ENCODE measurements at places on chromosomes 13 and 19.

GRCh38 chr19:18499055-18499775 is 22.7 kb downstream of the ELL start:
- no peak for DNase-seq

GRCh38 chr19:38196245-38196837 is 27.7 kb downstream of the DPF1 start:
- no peak for DNase-seq

GRCh38 chr13:94825507-94825906 is 113.2 kb upstream of the SOX21 start:
- peak; percentile 64 for DNase-seq

- no peak for DNase-seq
These were observed 56.0 kb downstream of the IFT88 start for GRCh38 chr13:20623000-20623399.

DNA sequence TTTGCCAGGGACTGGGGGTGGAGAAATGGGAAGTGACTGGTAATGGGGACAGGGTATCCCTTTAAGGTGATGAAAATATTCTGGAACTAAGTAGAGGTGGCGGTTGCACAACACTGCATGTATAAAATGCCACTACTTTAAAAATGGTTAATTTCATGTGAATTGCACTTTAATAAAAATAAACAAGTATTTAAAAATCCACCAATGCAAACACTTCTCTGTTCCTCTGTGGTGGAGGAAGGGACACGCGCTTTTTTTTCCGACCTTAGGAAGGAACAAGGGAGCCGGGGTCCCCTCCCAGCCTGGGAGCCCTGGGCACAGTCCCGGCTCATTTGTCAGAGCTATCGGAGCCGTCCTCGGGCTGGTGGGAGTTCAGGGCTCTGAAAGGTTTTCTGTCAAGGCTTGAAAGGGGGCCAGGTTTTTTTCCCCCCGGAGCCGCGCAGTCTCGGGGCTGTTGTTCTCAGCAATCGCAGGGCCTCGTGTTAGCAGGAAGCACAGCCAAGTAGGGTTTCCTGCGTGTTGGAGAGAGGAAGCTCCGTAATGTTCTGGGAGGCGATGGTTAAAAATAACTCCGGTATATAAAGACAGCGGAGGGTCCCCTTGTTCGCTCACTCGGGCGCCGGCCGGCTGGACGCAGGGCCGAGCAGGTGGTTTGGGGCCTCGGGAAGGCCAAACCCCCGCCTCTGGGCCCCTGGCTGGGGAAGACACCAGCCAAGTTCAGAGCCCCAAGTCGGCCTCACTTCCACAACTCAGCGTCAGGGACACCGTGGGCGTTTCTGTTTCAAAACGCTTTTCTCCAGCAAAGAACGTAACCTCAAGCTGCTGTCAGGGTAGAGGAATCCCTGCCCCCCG is 41.2 kb upstream of the KLF2 start:
- peak; percentile 87 for DNase-seq

DNA sequence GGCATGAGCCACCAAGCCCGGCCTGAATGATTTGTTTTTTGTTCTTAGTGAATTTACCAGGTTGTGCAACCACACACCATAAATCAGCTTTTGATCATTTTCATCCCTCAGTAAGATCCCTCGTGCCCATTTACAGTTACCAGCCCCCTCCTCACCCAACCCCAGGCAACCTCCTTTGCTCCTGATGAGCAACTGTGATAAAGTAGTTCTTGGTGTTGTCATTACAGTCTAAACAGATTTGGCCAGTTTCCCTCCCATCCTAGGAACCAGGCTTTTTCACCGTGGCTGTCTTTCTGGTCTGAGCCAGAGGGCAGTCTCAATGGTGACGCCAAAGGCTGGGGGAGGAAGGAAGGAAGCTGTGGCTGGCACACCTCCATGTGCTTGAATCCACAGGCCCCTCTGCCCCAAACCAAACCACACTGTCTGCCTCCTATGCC is 61.2 kb upstream of the WDFY2 start:
- DNase-seq, result no peak

GRCh38 chr13:30313311-30313710 is 6.0 kb upstream of the KATNAL1 start:
- no peak for DNase-seq

DNA sequence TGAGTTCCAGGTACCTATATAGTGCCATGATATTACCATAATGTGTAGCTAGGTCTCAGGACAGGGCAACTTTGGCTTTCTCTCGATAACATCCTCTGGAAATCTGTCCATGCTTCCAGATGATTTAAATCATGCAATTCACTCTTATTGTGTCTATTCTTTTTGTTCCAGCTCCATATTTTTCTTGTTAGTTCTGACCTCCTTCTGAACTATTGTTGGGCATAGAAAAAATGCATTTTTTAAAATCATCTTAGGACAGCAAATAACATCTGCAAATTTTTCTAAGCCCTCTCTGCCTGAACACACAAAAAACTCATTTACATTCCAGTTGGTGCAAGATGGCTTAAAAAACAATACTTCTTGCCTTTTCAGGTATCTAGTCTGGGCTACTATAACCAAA is 1561.0 kb upstream of the MIR17HG start:
- no peak for DNase-seq

GRCh38 chr19:1354970-1355567 is 28.6 kb upstream of the NDUFS7 start:
- DNase-seq, result no peak

DNA sequence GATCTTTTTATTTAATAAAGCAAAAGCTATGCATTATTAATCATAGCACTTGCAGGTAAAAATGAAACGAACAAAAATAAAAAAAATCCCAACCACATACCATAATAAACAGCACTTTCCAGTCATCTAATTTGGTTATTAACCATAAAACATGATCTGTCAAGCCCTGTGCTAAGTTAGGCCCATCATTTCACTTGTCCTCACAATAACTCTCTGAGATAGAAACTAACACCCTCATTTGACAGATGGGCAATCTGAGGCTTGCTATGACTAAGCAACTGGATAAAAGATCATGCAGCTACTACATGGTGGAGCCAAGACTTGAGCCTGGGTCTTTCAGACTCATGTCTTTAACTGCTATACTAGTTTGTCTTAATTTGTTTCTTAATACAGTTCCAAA is 21.8 kb downstream of the PROSER1 start:
- no peak for DNase-seq

- peak; percentile 89 for DNase-seq
These were observed at the start of gene GMIP for GRCh38 chr19:19643158-19644053. Gene GMIP, minus strand, starts transcription at chr19:19643657. Its CDS starts 128 bp downstream, at chr19:19643529.

DNA sequence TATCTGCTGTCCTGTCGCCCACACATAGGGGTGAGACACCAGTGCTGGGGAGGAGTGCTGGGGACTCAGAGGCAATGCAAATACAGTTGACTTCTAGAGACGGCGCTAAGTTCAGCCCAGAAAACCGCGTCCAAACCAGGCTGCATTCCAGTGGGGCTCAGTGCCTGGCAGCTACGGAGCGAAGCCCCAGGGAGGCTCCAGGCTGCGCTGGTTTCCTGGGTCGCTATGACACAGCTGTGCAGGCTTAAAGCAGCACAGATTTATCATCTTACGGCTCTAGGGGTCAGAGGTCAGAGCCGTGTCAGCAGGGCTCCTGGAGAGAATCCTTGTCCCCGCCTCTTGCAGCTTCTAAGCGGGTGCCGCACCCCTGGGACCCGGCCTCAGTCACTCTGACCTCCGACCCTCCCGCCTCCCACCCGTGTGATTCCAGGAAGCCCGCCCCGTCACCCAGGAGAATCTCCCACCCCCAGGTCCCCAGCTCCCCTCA is 61.6 kb downstream of the ANKRD10 start:
- no peak for DNase-seq

- no peak for DNase-seq
These were observed 341.4 kb downstream of the PCDH9 start for GRCh38 chr13:66888698-66889097.

DNA sequence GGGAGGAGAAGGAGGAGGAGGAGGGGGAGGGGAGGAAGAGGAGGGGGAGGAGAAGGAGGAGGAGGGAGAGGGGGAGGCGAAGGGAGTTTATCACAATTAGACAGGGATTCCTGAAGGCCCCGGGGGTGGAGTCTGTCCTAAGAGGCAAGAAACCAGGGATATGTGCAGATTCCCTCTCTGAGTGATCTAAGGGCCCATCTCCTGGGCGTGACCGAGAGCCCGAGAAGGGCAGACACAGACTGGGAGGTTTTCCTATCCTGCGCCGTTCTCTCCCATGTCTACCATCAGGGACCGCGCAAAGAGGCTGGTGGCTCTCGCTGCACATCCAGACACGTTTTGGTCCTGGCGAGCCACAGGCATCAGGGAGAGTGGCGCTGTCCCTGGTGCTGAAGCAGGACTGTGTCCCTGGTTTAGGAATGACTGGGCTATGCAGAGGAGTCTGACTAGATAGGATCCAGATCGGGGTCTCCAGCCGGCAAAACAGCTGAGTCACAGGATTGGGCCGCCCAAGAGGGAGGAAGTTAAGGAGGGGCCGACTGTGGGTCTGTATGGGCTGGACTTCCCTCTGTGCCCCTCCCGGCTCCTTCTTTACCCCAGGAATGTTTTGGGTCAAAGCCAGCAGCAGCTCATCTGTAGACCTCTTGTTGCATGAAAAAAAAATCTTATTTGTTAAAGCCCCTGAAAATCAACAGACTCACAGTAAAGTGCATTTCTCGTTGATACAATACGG is 17.9 kb upstream of the ZNF175 start:
- peak; percentile 85 for DNase-seq

DNA sequence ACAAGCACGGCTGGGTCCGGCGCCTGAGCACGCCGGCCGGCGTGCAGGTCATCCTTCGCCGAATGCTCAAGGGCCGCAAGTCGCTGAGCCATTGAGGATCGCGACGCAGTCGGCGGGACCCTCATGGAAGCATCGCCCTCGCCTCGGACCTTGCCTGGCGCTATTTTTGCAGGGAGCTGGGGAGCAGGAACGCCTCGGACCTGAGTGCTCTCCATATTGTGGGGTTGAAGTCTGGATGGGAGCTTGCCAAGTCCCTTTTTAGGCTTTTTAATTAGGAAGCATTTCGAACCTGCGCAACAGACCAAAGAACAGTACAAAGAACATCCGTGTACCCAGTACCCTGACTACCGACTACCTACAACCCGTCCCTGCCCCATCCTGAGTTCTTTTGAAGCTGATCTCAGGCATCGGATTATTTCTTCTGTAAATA is 628 bp downstream of the MRPL34 start:
- no peak for DNase-seq

DNA sequence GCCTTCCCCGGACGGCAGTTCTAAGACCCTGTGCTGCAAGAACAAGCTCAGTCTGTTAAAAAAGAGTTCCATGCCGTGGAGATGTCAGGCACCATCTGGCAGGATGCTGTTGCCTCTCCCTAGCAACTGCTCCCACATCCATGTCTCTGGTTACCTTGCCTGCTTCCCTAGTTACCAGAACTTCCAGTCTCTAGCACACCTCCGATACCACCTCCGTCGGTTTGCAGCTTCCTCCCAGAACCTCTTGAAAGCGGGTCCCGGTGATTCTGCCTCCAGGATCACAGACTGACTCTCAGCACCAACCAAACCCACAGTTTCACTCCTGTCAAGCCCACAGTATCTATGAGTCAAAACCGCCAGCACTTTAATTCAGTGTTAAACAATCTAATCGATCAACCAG is 55.4 kb downstream of the KCTD12 start:
- DNase-seq, result no peak

DNA sequence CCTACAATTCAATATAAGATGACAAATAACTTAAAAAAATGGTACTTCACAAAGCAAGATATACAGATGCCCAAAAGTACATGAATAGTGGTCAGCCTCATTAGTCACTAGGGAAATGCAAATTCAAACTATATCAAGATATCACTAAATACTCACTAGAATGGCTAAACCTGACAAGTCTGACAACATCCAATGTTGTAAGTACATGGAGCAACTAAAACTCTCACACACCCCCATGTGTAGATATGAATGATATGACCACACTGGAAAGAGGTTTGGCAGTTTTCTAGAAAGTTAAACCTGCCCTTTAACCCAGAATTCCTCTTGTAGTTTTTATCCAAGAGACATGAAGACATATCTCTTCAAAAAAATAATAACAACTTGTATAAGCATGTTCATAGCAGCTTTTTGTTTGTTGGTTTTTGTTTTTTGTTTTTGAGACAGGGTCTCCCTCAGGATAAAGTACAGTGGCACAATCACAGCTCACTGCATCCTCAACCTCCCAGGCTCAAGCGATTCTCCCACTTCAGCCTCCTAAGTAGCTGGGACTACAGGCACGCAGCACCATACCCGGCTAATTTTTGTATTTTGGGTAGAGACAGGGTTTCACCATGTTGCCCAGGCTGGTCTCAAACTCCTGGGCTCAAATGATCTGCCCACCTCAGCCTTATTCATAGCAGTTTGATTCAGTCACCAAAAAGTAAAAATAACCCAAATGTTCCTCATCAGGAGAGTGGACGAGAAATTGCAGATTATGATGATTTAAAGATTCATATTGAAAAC is 55.1 kb downstream of the RFX2 start:
- no peak for DNase-seq

DNA sequence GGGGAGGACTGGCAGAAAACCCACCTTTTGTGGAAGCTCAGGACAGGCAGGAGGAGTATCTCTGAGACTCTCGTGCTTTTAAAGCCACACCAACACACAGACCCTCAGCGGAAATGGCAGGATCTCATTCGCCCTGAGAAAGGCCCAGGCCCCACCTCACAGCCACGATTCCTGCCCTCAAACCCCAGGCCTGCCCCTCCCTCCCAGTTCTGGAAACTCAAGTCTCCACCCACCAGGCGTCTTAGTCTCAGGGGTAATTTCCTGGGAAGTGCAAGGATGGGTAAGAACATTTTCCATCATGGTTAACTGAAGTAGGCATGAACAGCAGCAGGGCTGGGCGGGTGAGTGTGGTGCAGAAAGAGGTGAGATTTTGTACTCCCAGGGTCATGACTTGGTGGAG is 8.0 kb upstream of the PDE4C start:
- DNase-seq, result no peak

DNA sequence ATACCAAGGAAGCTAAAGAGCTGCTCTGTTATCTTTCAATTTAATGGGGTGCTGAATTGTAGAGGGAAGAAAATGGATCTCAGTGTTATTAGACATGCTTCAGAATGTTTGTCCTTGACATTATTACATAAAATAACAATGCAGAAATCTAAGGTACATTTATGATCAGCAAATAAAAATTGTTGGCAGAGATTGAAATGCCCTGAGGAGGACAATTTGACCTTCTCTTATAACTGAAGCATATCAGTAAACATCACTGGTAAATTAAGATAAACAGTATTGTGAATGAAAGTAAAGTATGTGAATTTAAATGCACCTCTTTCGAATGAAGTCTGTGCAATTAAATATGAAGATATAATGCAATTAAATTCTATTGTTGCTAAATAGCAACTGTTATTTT is 1362.1 kb upstream of the ATXN8OS start:
- DNase-seq, result no peak
